ENCODE measurements at places on chromosomes 12 and 14.

DNA sequence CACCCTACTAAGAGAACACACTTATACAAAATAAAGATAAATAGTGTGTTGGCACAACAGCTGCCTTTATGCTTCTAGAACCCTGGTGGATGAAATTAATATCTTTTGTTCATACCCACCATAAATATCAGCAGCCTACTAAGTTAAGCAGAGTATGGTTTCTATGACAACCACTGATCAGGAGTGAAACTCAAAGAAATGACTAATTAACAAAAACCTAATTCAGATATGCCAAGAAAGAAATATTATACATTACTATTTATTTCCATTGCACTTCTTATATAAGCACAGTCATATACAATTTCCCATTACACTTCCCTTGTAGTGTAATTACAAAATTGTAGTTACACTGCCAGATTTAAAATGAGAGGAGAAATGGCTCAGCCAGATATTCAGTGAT lies 164.1 kb upstream of the CDKN3 start:
- no peak for DNase-seq

DNA sequence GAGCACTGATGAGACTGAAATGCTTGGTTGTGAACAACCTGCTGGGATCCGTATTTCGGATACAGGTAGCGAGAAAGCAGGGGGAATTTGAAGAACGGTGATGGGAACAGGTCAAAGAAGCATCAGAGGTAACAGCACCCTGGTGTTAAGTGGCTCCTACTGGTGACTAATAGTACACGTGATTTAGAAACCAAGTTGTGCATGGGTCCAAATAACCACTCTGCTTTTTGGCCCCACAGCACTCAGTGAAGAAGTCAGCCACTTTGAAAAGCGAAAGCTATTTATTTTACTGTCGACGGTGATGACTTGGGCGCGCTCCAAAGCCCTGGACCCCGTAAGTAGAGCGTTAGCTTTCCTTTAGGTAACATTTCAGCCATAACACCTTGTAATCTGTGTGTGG lies 16.7 kb downstream of the AK7 start:
- DNase-seq: no peak

- no peak for DNase-seq
Observed at GRCh38 chr12:111257435-111257902, 111.4 kb downstream of the PHETA1 start.

GRCh38 chr12:108663324-108664015 lies 29.8 kb upstream of the SELPLG start:
- DNase-seq: no peak

DNA sequence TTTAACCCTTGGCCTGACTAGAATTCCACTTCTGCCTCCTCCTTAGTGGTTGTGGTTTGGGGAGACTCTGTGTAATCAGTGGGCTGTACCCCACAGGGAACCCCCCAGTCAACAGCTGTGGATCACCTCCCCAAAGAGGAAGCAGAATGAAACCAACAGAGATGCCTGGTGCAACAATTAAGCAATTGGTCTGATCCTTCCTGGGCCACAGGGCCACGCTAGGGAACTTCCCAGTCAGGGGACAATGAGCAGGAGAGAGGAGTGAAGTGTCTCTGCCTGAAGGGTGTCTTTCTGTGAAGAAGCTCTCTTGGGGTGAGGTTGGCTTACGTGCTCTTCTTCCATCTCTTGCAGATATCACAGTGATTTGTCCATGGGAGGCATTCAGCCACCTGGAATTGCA lies 8.2 kb downstream of the PDE6H start:
- DNase-seq: no peak

- no peak for DNase-seq
Observed at GRCh38 chr14:102789349-102789748, 12.1 kb downstream of the TRAF3 start.

- peak; percentile 89 for DNase-seq
Observed at GRCh38 chr14:90399541-90400444, 3.0 kb downstream of the CALM1 start.

GRCh38 chr14:96698960-96699539 lies 98.1 kb upstream of the VRK1 start:
- no peak for DNase-seq

DNA sequence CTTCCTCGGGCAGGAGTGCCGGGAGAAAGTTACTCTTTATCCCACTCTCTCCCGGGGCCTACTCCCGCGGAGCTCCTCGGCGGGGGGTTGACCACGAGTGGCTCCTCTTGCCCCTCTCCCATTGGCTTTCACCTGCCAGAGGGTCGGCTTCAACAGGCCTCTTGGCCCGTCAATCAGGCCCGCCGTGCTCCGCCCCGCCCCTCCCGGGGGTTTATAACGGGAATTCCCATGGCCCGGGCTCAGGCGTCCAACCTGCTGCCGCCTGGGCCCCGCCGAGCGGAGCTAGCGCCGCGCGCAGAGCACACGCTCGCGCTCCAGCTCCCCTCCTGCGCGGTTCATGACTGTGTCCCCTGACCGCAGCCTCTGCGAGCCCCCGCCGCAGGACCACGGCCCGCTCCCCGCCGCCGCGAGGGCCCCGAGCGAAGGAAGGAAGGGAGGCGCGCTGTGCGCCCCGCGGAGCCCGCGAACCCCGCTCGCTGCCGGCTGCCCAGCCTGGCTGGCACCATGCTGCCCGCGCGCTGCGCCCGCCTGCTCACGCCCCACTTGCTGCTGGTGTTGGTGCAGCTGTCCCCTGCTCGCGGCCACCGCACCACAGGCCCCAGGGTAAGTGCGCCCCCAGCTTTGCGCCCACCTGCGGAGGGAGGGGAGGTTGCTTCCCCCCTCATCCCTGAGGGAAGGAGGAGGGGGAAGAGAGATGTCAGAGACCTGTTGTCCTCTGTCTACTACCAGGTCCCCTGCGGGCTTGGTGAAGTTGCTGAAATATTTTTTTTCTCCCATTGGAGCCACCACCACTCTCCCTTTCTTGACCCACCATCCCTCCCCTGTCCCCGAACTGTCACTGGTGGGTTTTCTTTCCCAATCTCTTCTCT lies at the start of gene SMOC1:
Gene SMOC1 (plus strand): TSS at position 242 of the 869 bp plus-strand sequence. CDS start 263 bp downstream, at position 505.
- peak; percentile 49 for DNase-seq

- DNase-seq: no peak
Observed at GRCh38 chr14:105049753-105050550, 15.3 kb downstream of the GPR132 start.

DNA sequence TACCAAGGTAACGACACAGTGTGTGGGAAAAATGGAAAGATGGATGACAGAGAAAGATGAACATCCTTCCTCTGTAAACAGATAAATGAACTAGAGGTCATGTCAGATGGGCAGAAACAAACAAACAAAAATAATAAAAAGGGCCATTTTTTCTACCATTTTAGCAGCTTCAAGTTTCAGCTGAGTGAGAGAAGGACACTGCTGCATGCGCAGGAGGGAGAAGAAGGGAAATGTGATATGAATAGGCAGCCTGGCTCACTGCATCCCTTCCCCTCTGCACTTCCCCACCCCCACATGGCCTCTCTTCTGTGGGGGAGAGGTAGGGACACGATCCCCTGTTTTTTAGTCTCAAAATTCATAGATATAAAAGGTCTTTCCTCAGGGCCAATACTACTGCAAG lies 492.0 kb downstream of the NELL2 start:
- DNase-seq: no peak

- DNase-seq: no peak
Observed at GRCh38 chr12:27616356-27617142, 79.7 kb upstream of the REP15 start.

DNA sequence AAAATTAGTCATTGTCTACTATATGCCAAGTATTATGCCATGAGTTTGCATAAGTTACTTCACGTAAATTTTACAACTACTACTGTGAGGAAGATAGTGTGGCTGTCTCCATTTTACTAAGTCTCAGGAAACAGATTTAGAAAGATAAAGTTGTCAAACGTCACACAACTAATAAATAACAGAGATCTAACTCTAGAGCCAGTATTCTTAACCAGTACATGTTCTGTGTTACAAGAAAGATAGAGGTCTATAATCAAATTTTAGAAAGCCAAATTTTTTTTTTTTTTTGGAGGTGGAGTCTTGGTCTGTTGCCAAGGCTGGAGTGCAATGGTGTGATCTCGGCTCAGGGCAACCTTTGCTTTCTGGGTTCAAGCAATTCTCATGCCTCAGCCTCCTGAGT lies 14.2 kb downstream of the CLEC4C start:
- DNase-seq: no peak

DNA sequence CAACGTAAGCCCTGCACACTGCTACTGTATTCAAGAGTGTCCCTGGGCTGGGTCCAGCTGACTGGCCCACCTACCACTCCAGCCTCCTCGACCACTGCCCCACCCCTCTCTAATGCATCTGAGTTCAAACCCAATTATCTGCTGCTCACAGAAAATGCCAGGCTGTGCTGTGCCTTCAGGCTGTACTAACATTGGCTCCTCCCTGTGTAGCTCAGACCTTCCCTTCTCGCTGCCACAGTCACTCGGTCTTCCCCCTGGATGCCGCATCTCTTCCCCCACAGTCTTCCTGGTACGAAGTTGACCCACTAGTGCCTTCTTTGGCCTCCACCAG lies 12.1 kb downstream of the FICD start:
- DNase-seq: no peak

DNA sequence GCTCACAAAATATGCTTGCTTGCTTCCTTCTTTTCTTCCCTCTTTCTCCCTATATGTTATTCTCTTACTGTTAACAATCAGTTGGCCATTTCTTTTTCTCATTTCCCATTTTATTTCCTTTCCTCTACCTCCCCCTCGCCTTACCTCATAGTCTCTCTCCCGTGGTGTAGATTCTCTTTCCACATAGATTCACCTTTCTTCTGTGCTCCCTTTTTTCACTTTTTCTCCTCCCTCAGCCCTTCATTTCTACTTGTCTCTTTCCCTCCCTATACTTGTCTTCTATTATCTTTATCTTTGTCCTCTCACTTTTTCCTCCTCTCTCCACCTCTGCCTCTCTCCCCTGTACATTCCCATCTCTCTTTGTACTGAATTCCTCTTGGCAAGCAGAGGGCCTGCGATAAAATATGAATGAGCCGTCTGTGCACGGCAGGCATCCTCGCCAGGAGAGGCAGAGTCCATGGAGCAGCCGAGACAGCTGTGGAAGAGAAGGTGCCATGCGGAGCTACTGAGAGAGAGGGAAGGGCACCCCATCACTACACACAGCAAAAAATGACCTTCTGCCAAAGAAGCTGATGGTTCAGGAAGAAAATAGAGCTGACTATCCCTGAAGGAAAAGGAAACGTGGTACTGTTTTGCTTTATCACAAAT lies 12.1 kb downstream of the C14orf93 start:
- no peak for DNase-seq

GRCh38 chr14:97366400-97366799 lies 569.2 kb downstream of the VRK1 start:
- no peak for DNase-seq

DNA sequence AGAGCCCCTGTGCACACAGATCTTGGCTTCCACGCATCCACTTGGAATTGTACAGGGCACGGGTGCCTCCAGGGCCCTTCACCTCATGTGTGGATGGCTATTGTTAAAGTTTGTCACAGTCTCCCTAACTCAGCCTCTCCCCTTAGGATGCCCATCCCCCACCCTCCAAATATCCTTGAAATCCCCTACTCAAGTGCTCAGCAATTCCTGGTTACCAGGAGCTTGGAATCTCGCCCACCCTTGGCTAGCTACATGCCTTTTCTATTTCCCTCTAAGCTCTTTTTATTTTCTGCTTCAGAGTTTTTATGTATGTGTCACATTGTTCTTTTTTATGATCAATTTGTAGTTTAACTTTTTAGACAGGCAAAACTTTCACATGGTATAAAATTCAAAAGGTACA lies 13.0 kb upstream of the NR1H4 start:
- no peak for DNase-seq

GRCh38 chr12:89225401-89225800 lies 126.9 kb downstream of the DUSP6 start:
- DNase-seq: no peak

GRCh38 chr12:113939867-113940266 lies 26.3 kb downstream of the RBM19 start:
- no peak for DNase-seq

DNA sequence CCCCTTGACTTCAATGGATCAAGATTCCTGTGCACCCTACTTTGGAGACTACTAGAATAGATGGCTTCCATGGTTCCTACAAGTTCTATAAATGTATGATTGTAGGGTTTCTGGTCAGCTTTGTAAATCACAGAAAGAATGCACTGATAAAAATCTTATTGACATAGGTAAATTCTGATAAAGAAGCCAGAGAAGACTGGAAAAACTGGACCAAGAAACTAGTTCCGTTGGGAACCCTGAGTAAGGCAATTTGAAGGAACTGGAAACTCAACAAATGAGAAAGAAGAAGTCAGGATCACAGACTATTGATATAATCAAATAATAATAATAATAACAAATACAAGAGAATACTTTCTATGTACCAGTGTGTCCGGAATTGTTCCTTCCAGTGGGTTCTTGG lies 15.4 kb upstream of the MGST1 start:
- no peak for DNase-seq

- DNase-seq: no peak
Observed at GRCh38 chr12:122753319-122753650, 661 bp downstream of the DENR start.

DNA sequence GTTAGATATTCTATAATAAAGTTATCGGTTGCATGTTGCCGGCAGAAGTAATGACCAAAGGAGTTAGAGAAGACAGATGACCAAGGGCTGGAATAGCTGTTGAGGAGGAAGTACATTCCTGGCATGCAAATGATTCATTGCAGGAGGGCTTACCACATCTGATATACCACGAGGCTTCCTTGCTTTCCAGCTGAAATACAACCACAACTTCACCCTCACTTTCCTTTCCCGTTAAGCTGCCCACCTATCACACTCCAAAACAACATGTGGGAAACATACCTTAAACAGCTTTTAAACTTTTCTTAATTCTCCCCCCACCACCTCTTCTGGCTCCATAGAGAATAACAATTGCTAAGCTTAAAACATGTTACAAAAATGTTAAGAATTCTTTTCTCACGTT lies 594.1 kb downstream of the NRXN3 start:
- DNase-seq: no peak

DNA sequence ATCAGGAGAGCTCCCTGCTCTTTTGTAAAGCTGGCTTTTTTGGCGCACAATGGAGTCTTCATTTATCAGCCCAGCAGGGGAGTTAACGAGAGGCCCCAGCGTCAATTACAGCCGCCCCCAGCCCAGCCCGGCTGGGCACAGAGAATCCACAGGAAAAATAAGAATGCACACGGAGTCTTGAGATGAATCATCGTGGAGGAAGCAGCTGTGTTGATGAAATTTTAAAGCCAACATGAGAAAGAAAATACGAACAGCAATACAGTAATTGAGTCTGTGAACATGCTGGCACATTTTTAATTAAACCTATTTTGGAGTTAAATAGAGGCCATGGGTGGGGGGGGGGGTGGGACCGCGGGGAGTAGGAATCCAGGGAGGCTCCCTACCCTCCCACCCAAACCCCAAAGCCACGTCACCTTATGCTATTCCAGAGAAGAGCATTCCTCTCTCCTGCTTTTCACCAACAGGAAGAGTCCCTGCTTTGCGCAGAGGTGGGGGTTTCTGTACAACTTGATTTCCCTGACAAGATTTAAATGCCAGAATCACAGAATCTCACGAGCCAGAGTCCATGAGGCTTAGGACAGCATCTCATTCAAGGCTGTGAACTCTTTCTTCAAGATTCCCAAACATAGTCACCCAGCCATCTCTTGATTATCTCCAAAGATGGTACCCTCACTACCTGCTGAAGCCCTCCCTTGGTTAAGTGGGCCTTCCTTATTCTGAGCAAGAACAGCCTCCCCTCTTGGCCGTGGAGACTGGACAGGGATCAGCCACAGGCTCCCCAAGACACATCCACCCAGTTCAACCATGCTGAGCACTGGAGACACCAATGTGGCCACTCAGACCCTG lies 50.3 kb downstream of the CCNK start:
- no peak for DNase-seq

All from NCI-H1105 (cell line).